H4 (cell line): ENCODE measurements at places on chromosomes 12 and 14. TPM values are rescaled to one million over a fixed set of nuclear protein-coding genes. Genes with fewer than 3 reads are reported as not detected.

- DNase-seq = peak; percentile 94
Observed at GRCh38 chr14:59254146-59254910, 65.9 kb downstream of the DAAM1 start.

- no peak for DNase-seq
Observed at GRCh38 chr12:43401096-43401495, 150.9 kb downstream of the ADAMTS20 start.

DNA sequence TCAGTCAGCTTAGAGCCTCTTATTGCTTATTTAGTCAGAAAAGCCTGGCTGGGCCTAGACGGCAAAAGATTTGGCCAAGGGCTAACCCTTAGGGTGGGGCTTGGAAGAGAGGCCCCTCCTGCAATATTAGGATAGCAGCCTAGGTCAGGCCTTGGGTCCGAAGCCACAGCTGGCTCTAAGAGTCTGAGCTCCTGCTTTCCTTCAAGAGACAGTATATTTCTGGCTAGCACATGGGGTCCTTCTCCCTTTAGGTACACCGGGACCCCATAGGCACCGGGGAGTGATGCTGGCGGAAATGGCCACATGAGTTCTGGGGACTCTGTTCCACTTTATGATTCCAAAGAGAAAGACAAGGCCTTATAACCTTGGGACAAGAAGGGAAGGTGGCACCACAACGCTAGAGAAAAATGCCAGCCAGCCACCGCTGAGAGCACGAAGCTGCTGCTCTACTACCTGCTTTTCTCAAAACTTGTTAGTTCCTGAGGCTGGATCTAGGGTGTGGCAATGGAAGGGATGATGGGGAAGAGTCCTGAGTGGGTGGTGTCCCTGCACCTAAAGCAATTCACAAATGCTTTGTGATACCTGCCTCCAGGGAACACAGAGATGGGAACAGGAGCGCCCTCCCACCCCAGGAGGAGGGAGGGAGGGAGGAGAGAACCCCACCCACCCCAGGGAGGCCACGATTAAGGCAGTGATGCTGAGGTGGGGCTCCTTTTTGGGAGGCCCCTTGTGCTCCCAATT lies 3.1 kb upstream of the AVIL start:
- no peak for DNase-seq

DNA sequence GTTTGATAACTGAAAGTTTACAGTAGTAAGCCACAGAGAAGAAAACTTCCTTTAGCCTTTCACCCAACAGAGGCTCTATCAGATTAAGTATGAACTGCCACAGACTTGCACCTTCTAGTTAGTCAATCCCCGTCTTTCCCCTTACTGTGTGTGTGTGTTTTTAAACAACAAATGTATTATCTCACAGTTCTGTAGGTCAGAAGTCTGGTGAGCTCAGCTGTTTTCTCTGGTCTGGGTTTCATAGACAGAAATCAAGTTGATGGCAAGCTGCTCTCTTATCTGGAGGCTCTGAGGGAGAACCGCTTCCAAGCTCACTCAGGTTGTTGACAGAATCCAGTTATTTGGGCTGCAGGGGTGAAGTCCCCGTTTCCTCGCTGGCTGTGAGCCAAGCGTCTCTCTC lies 320.5 kb downstream of the PRKD1 start:
- no peak for DNase-seq

- DNase-seq = peak; percentile 75
Observed at GRCh38 chr14:98906123-98906995, 365.6 kb downstream of the BCL11B start.

GRCh38 chr14:22484632-22485031 lies 104.4 kb downstream of the DAD1 start:
- no peak for DNase-seq

- peak; percentile 58 for DNase-seq
Observed at GRCh38 chr12:50088577-50089335, 3.6 kb downstream of the SMARCD1 start.

DNA sequence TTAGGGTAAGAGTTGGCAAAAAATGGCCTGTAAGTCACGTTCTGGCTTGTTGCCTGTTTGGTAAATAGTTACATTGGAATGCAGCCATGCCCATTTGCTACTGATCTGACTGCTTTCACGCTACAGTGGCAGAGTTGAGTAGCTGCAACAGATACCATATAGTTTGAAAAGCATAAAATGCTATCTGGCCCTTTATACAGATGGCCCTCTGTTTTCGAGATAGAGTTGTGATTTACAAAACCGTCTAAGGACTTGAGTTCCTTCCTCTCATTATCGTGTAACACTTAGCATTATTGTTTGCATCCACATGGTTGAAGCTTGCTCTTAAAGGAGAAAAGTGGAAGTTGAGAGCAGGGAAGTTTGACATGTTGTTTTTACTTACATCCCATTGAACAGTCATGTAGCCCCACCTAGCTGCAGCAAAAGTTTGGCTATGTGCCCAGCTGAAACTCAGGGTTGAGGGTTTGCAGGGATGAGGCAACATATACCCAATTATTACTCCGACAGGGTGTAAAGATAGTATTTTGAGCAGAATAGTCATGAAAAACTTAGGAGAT lies 11.3 kb upstream of the SCFD1 start:
- DNase-seq = peak; percentile 51

The NOC4L gene
- total RNA-seq = 10.5 and 13.4 TPM in 2 replicates

The CPM gene
- 0.45 and 1.7 TPM in 2 replicates for total RNA-seq
